ENCODE measurements at places on chromosomes 16 and 17.

GRCh38 chr16:50460538-50461399, 87.4 kb upstream of the NKD1 start:
- no peak for DNase-seq

DNA sequence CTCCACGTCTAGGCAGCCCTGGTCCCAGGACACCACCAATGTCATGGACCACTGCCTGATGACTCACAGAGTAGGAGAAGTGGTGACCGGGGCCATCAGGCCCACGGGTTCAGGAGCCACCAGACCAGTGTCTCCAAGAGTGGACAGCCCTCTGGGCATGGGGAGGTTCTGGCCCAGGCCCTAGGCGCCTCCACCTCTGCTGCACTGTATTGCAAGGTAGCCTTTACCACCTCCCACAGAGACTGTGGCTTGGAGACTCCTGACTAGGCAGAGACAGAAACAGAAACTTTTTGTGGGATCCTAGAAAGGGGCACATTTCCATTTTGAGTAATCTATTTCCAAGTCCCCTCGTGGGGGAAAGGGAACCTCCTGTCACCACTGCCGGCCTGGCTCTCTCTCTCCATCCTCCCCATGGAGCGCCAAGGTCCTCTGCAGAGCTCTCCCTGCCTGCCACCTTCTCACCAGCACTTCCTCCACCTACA, 2.9 kb downstream of the CDIP1 start:
- DNase-seq, result no peak

- peak; percentile 60 for DNase-seq
These were observed 22.4 kb upstream of the ABCC3 start for GRCh38 chr17:50612281-50612680.

- peak; percentile 81 for DNase-seq
These were observed 53.8 kb downstream of the MRC2 start for GRCh38 chr17:62681061-62681938.

DNA sequence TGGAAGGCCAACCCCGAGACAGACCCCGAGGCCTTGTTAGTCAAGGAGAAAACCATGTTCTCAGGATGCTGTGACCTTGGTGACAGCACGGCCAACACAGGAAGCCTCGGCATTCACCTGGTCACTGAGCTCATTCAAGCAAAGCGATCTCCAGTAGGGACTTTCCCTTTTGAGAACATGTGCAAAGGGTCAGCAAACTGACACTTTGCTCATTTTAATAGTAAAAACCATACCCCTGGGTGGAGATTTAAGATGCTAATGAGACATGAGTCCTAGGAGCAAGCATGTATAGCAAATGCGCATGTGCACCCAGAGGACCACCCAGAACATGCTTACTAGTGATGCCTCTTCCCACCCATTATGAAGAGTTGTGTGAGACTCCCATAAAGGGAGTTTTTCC, 5.7 kb upstream of the SULT1A2 start:
- no peak for DNase-seq

DNA sequence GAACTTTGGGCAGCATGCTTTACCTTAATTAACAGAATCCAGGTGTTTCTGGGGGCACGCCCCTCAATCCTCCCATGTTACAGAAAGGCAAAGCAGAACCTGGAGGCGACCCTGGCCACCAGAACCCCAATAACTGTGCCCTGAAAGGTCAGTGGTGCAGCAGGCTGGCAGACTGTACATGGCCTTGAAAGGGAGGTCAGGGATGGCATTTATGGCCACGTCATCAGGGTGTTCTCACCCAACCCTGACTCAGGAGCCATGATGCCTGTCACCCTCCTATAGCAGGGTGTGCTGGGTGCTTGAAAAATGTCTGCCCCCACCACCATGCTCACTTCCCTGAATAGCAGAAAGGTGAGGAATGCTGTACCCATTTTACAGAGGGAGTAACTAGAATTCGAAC, 177.7 kb downstream of the TMEM132E start:
- DNase-seq, result no peak

DNA sequence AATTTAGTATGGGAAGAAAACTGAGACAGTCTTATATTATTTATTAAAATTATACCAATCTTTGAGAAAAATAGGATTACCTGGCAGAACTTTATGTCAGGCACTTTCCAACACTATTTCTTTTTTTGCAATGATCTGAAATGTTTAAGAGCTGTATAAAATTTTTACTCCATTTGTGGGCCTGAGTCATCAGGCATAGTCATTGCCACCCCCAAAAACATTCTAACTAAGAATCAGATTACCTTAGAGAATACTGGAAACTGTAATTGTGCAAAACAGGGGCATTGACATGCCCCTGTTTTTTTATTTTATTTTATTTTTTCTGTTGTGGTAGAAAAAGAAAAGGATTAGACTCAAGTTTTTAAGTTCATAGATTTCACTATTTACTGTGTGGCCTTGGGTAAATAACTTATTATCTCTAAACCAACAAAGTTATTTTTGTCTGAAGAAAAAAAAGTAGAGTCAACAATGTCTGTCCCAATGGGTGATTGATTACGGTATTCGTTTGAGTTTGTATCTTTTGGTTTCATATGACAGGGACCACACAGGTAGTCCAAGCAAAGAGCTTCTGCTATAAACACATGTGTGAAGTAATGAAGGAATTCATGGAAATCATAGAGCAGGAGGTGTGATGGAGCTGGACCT, 24.6 kb downstream of the VAT1L start:
- no peak for DNase-seq

- no peak for DNase-seq
These were observed 229.8 kb downstream of the KATNIP start for GRCh38 chr16:27779641-27780164.

DNA sequence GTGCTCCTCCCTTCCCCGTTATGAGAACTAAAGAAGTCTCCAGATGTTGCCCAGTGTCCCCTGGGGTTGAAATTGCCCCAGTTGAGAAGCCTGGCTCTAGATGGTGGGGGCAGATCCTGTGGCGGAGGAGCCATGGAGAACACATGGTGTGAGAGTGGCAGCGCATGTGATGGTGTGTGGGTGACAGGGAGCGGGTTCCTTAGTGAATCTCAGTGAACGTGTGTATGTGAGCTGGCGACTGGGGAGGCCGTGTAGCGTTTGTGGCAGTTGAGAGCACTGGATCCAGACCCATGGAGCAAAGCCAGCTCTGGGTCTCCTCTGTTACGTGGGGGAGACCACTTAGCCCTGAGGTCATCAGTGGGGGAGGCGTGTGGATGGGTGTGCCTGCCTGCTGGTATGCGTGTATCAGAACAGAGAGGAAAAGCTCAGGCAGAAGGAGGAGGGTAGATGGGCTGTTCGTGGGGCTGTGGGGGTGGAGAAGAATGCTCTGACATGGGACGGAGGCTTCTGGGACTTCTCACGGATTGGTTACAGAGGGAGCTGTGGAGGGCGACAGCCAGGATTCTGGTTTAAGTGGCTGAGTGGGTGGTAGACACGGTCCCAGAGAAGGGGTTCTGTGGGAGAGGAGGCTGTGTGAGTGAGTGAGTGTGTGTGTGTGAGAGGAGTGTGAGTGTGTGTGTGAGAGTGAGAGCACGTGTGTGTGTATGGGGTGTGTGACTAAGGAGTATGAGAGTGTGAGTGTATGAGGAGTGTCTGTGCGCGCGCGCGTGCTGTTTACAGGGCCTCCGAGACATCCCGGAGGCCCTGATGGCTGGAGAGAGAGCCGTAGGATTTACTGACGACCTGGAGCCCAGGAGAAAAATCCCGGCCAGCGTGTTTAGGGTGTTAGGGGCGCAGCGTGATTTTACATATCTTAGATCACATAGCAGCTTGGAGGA, 193.8 kb downstream of the SNX29 start:
- DNase-seq, result no peak

GRCh38 chr17:48551214-48551555, 6.3 kb upstream of the HOXB2 start:
- no peak for DNase-seq

DNA sequence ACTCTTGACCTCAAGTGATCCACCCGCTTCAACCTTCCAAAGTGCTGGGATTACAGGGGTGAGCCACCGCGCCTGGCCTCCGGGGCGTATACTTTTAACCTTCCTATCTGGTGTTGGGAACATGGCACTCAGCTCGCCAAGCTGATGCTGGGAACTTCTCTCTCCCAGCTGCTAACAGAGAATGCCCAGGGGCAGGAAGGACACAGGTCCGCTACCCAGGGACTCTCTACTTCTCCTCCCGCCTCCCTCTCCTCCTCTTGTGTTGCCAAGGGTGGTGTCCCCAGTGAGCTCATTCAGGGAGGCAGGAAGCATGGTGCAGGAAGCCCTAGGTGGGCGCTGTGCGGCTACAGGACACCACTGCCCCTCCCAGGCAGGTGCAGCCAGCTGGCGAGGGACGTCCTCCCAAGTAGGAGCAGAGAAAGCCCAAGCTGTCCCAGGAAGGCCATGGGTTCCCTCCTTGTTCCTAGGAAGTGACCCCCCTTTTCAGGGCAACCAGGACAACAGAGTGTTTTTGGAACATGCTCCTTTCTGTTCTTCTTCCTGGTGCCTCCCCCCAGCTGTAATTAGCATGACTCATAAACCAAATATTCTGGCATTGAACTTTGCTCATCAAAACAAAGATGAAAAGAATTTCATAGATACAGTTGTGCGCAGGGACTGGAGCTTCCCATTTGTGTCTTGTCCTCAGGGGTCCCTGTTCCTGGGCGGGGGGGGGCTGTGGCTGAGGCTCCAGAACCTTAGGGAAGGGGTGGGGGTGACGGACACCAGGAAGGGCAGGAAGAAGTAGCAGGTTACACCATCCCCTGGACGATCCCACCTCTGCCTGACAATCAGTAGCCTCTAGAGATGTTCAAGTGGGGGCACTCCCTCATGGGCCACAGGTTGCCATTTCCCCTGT, 2.7 kb downstream of the C1QTNF1 start:
- DNase-seq, result no peak

DNA sequence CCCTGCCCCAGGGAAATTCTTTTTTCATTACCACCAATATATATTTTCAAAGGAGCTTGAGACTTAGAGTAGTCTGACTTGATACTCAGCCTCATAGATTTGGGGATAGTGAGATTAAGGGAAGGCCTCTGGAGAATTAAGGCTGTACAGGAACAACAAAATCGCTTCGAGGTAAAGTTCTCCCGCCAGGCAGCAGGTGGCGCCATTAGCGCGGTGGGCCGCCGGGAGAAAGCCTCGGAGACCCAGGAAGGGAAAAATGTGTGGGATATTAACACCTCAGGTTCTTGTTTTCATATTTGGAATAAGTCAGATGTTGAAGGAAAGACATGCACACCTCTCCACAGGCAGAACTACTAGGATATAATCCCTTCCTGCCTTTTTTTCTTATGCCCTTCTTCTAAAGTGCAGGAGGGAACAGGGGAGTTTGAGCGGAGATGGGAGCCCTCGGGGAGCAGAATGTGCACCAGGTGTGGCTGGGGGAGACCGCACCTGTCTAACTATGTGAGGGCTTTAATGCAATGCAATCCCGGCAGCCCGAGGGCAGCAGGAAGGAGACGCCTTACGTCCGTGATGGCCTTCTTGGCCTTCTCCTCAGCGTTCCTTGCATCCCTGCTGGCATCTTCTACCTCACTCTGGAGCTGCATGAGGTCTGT, 25.9 kb downstream of the MYH3 start:
- peak; percentile 58 for DNase-seq

- peak; percentile 17 for DNase-seq
These were observed 153.1 kb upstream of the NOG start for GRCh38 chr17:56440419-56440818.

- peak; percentile 21 for DNase-seq
These were observed 497 bp downstream of the BCL7C start for GRCh38 chr16:30893417-30893743.

GRCh38 chr17:11953924-11954323, 43.4 kb downstream of the ZNF18 start:
- DNase-seq, result no peak

DNA sequence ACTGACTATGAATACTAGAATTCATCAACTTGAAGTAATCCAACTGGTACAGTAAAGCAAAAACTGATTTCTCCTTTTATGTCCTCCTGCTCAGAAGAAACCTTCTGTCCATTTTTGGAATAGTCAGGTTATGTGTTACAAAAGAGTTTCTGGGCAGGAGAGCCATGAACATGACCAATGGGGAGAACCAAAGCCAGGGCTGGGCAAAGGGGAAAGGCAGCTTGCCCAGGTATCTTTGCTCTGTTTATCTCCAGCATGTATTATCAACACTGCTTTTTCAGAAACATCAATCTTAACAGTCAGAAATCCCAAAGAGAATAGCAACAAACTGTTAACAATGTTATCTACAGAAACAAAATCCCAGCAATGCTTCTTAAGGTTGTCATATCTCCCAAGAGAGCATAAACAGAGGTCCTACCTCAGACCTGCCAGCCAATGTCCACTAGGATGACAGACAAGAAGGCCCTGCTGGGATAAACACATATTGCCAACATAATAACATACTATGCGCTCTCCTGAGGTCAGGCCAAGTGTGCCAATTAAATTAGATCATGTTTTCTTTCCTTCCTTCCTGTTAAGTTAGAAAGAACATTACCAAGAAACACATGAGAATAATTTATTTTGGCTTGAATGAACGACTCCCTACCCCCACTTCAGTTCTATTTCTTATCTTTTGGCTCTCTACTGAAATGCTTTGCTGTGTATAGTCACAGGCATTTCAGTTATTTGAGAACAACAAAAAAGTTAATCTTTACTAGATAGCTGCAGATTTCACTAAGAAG, 28.0 kb downstream of the BLMH start:
- DNase-seq, result no peak

DNA sequence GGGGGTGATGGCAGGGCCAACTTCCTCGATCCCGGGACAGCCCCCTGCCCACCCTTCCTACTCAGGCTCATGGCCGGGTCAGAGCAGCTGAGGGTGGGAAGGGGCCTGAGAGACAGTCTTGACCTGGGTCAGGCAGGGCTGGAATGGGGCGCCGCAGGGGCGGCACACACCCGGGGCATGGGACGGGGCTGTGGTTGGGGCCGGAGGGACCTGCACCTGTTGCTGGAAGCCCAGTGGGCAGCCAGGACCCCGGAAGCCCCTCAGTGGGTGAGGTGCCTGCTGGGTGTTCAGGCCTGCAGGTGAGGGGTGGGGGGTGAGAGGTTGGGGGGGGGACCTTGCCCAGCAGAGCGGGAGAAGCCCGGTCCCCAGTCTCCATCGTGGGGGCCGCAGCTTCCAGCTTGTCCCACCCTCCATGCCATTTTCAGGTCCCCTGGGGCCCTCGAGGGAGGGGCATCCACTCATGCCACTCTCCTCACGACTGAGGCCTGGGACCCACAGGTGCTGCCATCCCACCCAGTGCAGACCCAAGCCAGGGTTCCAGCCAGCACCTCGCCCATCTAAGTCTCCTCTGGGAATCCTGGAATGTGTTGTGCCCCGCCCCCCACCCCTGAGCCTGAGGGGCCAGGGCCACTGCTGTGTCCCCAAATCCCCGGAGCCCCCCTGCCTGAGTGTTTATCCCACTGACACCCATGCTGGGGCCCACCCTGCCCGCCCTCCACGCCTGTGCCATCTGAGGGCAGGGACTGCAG, 43.4 kb upstream of the ACSF3 start:
- DNase-seq, result no peak

GRCh38 chr16:66740010-66740409, 11.4 kb downstream of the DYNC1LI2 start:
- DNase-seq, result no peak

- no peak for DNase-seq
These were observed 7.5 kb downstream of the NFE2L1 start for GRCh38 chr17:48055531-48056245.

All from WERI-Rb-1 (cell line).